ENCODE measurements at places on chromosomes 6 and 20. TPM values are rescaled to one million over a fixed set of nuclear protein-coding genes. Genes with fewer than 3 reads are reported as not detected.

DNA sequence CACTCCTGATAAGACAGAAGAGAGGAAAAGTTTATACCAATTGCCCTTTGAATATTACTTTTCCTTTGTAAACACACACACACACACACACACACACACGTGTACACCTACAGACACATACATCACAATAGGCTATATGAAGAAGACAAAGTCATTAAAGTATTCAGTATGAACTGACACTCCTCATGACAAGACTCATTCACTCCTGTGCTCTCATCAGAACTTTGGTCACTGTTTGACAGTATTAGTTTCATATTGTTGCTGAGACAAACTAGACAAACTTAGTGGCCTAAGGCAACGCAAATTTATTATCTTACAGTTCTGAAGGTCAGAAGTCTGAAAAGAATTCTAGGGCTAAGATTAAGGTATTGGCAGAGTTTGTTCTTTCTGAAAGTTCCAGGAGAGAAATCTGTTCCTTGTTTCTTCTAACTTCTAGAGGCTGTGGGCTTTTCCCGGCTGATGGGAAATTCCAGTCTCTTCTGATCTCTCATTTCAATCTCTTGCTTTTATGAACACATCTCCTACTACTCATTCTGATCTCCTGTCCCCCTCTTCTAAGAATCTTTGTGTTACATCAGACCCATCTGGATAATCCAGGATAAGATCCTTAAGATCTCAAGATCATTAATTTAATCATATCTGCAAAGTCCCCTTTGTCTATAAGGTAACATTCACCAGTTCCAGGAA, 171.3 kb downstream of the HACE1 start:
- DNase-seq, result no peak

- DNase-seq, result no peak
These were observed 729 bp downstream of the ATG5 start for GRCh38 chr6:106324726-106325335.

DNA sequence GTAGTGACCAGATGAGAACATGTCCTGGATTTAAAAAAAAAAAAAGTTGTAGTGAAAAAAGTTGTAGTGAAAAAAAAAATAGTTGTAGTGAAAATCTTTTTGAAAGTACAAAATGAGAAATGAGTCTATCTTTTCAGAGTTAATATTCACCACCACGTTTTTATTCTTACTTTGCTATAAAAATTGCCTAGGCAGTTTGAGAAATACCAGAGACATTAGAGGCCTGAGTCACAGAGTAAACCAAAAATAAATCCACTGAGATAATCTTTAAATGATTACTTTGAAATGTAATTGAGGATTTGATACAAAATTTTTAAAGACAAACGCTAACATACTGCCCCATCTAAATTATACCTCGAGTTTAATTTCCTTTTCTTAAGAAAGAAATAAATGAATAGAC, 101.2 kb upstream of the TIAM2 start:
- DNase-seq, result no peak

- DNase-seq, result no peak
These were observed 2.0 kb downstream of the NKAIN4 start for GRCh38 chr20:63252284-63252711.

GRCh38 chr6:46491201-46491627, at the start of gene RCAN2:
TSS of gene RCAN2 (minus strand) at chr6:46491449.
- peak; percentile 93 for DNase-seq

GRCh38 chr6:140105857-140106256, 731.4 kb upstream of the CITED2 start:
- no peak for DNase-seq

DNA sequence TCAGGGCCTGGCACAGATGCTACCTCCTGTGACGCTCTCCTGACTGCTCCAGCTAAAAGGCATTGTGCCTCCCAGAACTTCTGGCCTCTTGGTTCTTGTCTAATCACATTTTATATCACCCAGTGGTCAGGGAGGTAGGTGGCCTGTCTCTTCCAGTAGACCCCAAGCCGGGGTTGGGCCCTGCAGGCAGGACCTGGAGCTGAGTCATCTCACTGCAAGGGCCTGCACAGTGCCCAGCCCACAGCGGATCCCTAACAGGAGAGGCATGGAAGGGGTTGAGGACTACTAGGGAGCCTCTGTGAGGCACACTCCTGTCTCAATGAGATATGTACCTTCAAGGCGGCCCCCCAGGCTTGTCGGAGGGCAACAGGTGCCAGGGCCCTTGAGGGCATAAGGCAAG, 6.4 kb downstream of the LEMD2 start:
- no peak for DNase-seq

DNA sequence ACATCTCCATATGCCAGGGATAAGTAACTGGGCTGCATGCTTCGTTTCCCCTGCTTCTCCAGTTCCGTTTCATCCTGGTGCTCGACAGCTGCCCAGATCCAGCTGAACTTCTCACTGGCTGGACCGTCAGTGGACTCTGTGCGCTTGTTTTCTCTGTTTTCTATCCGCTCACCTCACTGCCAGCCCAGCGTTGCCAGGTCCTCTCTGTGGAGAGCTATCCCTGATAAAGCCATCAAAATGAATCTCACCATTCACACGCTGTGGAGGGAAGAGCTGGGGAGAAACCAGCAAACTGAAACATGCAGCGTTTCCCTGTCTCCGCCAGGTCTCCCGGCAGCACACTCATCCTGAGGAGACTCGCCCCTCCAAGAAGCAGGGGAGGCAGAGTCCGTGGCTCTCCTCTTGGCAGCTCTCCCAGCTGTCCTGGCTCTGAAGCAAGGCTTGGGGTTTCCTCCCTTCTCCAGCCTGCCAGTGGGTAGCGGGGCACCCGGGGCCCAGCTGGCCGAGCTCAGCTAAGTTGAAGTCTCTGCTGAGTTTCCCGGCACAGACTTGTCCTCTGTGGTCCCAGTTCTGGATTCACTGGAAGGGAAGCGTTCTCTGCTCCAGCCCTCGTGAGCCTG, 160.9 kb downstream of the DTNBP1 start:
- peak; percentile 76 for DNase-seq

DNA sequence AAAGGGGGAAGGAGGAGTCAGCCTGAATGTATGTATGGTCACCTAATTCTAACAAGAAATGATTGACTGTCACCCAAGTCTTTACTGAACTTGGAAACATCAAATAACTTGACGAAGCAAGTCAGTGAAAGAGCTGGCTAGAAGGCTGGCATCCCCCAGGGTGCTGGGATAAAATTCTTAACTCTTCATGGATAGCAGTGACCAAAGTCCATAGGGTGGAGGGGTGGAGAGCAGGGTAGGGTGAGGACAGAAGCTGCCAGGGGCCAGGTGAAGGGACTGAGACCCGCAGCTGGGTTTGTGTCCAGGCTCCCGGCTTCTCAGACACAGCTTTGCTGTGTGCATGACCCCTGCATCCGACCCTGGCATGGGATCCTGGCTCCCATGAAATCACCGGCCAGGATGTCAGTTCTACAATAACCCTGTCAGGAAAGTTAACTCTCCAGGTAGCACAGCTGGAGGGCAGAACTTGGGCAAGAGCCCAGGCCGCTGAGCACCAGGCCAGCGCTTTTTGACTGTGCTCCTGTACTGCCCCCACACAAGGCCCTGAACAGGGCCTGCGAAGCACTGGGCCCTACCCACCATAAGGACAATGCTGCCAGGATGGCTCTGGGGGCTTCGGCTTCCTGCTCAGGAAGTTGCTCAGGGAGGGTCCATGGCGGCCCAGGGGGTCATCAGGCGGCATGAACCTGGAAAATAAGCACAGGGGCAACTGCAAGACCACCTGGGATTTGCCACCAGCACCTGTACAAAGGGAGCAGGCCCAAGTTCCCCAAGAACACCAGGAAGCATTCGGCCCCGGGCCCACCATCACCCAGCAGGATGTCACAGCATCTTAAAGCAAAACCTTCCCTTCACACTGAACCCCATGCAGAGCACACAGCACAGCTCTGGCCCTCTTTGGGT, 32.5 kb downstream of the ZC3H12D start:
- no peak for DNase-seq

DNA sequence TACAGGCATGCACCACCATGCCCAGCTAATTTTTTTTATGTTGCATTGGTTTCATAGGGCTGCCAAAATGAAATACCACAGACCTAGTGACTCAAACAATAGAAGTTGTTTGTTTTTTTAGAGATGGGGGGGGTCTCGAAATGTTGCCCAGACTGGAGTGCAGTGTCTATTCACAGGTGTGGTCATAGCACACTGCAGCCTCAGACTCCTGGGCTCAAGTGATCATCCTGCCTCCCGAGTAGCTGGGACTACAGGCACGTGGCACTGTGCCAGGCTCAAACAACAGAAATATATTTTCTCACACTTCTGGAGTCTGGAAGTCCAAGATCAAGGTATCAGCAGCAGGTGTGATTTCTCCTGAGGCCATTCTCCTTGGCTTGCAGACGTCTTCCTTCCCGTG, 6.6 kb upstream of the SLC16A10 start:
- DNase-seq, result no peak

DNA sequence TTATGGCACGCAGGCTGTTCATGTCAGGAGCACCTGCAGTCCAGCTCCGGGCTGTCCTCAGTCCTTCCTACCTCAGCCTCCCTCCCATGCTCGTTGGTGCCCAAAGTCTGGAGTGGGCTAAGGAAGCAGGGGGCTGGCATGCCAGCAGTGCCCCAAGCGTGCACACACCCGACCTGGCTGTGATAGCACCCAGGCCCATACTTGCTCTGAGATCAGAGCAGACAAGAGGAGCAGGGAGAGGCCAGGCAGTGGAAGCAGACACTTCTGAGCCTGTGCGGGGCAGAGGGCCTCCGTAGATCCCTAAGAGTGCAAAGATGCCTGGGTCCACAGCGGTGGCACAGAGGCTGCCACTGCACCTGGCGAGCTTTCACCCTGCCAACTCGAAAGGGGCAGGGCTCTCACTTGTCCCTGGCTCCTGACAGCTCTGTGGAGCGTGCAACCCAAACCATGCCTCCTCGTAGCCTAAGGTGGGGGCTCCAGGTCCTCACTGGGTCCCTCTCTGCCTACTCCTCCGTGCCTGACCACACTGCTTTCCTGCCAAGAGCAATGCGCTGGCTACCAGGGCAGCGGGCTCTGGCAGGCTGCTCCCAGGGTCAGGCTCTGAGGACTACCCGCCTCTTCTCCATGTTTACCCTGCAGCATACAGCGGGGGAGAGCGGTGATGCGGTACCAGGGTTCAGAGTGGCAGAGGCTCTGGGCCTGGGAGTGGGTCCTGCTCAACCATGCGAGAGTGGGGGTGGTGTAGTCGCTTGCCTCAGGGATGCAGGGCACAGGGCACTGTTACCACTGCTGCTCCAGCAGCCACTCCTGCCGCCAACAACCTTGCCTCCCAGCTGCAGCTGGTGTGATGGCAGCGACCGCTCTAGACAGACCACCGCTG, 59.5 kb downstream of the MANEA start:
- no peak for DNase-seq

The GSTA3 gene
- total RNA-seq, result not detected

GRCh38 chr6:38649744-38650143, 10.0 kb upstream of the BTBD9 start:
- no peak for DNase-seq

DNA sequence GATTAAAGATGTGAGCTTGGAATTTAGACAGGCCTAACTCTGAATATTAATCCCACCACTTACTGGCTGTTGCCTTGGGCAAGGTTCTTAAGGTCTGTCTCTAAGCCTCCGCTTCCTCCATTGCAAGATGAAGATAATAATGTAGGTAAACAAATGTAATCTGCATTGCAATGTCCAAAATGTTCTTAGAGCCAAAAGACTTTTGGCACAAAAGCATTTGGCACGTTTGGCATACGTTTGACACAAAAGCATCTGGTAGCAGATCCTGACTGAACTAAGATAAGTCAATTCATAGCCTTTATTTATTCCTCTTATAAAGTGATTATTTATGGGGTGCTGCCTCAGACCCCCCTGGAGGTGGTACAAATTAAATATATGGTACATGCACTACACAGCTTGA, 229.9 kb upstream of the STXBP5 start:
- no peak for DNase-seq

The GPLD1 gene
- total RNA-seq, result 7.3 TPM

DNA sequence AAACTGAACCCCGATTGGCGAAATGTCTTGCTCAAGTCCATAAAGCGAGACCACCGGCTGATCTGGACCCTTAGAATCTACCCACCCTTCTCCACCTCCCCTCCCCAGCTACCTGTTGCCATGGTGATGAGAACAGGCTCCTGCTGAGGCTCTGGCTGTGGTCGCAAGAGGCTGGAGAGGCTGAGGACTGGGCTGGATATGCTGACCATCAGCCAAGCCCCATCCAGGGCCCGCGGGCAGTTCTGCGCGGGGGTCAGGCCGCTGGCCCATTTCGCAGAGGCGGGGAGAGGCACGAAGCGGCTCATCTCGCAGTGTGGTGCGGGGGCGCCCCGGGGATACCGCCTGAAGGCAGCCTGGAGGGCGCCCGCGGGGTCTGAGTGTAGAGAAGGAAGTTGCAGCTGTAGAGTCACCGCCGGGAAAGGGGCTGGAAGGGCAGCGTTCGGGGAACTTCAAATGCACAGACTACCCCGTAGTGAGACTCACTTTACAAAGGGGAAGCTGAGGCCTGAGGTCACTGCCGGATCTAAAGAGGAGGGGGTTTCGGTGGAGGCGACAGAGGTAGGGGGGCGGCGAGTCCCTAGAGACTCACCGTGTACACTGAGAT, 671 bp downstream of the TAPBP start:
- peak; percentile 88 for DNase-seq

GRCh38 chr6:6680526-6680925, 92.0 kb downstream of the LY86 start:
- no peak for DNase-seq

GRCh38 chr6:106360410-106360988, at the start of gene CRYBG1:
TSS of gene CRYBG1 (plus strand) at chr6:106360717. CDS start at chr6:106360909, 192 bp downstream.
- DNase-seq, result peak; percentile 53

DNA sequence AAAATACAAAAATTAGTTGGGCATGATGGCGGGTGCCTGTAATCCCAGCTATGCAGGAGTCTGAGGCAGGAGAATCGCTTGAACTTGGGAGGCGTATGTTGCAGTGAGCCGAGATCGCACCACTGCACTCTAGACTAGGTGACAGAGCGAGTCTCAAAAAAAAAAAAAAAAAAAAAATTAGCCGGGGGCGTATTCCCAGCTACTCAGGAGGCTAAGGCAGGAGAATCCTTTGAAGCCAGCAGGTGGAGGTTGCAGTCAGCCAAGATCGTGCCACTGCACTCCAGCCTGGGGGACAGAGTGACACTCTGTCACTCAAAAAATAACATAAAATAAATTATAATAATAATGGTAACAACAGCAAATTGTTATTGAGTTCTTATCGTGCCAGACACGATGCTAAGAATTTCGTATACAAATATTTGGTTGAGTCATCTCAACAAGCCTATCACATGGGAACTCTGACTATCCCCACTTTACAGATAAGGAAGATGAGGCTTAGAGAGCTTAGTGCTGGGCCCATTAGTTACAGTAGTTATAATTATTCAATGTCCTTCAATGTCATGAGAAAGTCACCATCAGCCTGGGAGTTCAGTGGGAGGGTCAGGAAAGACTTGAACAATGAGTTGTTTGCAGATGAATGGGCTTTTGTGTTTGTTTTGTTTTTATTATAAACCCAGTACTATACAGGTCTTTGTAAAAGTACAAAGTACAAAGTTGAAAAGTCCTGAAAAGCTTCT, 19.4 kb downstream of the C6orf15 start:
- no peak for DNase-seq

The EYS gene
- not detected for total RNA-seq

Data from aorta (tissue), 5 donors.